Activated naive CD4-positive, alpha-beta T cell (primary cell): ENCODE measurements at places on chromosomes 5 and 9.
A peak's percentile ranks its signal among the peaks of the same experiment; 100 is the strongest.

GRCh38 chr5:5270958-5271785 lies 131.0 kb downstream of the ADAMTS16 start:
- no peak for DNase-seq

DNA sequence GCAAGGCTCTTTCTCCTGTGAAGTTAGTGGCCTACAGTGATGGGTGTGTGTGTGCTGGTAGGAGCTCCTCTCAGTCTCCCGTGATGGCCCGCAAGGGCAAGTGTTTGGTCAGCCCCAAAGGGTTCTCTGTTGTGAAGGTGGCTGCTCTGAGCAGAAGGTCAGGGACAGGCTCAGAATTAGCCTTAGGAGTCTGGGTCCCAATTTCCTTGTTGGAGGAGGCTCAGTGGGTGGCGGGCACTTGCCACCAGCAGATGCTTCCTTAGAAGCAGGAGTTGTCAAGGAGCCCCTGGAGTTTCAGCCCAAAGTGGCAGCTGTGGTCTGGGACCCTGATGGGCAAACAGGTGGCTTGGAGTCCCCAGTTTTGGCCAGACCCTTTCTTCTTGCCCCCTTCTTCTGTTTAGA lies 154.4 kb downstream of the MACROH2A1 start:
- DNase-seq: no peak

DNA sequence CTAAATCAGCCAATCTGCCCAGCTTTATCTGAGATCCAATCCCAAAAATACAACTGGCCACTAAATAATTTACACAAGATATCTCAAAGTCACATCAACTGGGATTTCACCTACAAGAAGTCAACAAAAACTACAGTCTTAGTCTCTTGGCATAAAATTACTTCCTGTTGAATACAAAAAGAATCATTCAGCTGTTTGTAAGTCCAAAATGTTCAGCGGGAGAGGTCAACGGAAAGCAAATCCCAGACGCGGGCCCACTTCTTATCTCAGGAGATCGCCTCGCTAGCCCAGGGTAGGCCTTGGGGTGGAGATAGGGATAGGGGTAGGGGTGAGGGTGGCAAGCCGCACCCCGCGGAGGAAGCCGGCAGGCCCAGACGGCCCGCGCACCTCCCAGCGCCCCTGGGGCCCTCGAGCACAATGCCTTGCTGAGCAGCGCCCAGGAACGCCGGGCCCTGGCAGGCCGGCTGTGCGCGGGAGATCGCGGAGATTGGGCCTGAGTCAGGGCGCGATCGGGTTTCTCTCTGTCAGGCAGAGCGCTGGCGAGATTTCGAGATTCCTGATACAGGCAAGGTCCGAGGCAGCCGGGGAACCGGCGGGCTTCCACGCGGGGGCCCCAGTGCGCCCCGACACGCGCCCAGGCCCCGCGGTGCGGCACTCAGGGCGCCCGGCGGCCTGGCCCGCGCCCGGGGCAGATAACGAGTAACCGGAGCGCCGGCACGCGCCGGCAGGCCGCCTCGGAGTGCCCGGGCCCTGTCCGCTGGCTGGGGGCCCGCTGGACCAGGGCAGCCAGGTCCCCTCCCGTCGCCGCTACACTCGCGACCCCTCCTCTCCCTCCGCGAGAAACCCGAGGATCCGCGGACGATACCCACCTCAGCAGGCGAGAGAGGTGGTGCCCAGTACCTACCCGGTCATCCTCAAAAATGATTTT lies 601 bp downstream of the HINT1 start:
- peak; percentile 27 for DNase-seq

DNA sequence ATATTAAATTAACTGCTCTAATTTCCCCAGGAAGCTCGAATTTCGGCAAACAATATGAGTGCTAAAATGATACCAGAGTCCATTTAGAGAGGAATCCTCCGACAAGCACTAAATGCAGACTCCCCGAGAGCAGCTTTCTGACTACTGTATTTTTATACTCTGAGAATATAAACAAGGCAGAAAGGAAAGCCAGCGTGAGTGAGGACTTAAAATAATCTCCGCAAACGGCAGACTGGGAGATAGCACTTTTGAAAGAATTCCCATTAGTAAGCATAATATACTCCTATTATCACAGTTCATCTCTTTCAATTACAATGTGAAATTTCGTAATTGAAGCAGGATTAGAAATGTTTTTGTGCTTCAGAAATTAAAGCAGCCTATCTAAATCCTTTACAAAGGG lies 269.4 kb upstream of the PANK3 start:
- no peak for DNase-seq

DNA sequence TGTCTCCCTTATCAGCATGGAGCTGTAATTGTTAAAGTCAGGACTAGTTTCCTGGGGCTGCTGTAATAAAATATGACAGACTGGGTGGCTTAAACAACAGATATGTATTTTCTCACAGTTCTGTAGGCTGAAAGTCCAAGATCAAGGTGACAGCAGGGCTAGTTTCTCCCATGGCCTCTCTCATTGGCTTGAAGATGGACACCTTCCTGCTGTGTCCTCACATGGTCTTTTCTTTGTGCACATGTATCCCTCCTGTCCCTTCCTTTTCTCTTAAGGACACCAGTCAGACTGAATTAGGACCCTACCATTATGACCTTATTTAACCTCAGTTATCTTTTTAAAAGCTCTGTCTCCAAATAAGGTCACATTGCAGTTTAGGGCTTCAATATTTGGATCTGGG lies 700.5 kb upstream of the MEF2C start:
- no peak for DNase-seq

GRCh38 chr5:177487975-177488374 lies 9.4 kb downstream of the PDLIM7 start:
- no peak for DNase-seq

DNA sequence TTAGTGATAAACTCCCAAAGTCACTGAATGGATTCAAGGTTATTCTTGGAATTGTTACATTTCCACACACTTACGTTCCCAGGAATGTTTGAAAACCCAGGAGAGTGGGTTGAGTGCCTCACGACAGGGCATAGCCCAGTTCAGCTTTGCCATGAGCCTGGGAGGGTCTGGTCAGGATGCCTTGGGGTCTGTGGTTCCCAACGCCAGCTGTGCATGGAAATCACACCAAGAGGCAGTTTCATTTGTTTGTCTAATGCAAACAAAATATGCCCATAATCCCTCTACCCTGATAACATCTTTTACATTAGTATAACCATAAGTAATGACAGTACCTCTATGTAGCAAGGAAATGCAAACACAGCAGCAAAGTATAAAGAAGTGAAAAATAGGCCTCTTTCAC lies 25.3 kb upstream of the MSX2 start:
- DNase-seq: no peak

- no peak for DNase-seq
Observed at GRCh38 chr9:99335280-99335679, 113.2 kb downstream of the SEC61B start.

DNA sequence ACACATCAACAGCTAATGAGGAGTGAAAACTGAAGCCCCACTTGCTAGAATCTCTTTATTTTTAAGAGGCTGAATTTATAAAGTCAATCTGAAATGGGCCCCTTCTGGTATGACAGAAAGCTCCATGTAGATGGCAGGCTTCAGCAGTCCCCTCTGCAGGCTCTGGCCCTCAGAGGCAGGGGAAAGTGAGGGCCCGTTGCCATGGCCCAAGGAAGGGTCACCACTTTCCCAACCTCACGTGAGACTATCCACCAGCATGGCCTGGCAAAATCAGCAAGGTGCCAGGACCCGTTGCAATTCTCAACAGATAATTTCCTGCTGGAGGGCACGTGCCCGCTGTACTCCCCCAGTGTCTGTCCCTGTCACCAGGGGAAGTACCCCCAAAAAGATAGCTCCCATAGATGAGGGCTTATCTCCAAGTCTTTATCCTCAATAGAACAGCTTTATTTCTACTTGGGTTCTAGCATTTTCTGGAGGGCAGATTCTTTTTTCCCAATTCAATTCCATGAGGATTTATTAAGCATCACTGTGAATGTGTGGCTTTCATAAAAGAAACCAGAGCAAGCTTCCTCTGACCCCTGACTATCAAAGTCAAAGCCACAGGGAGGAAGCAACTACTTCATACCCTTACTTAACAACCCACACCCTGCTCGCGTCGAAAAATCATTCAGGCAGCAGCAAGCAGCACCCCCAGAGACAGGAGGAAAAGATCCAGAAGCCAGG lies 85.4 kb upstream of the FSTL4 start:
- DNase-seq: no peak

DNA sequence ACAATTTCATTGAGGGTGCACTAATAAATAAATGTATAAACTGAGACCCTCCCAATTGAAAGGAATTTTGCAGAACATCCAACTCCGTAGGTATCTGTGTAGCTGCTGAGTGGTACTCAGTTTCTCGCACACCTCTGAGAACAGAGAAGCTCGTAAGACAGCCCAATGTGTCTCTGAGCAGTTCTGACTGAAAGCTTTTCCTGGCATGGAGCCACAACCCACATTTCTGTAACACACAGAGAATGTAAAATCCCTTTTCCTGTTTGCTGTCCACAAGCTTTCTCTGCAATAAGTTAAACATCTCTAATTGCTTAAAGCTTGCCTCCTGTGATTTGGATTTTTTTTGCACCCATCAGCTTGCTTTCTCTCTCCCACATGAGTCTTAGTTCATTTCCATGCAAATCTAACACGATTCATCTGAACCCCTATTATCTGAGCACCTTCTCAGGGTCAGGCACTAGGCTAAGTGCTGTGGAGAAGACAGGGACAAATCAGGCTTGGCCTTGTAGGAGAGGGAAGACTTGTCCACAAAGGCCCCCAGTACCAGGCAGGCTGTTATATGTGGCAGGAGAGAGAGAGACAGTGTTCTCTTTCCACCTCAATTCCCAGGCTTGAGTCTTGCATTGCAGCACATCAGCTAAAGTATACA lies 44.2 kb upstream of the COL15A1 start:
- DNase-seq: no peak

DNA sequence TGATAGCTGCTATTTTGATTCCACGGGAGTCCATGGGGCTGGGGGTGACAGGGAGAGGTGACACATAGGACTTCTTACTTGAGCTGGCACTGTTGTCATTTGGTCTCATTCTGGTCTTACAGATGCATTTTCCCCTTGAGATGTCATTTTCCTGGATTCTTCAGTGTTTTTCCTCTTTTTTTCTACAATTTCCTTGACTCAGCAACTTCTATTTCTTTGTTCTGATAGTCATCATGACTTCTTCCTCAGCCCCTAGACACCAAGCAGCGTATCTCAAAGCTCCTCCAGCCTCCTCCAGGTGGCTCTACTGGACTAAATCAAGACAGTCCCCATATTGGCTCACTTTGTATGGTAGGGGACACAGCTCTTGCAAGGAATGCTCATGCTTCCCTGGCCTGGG lies 16.5 kb downstream of the LVRN start:
- no peak for DNase-seq
